Activated T-helper 2 cell treated with anti-CD3 and anti-CD28 coated beads, Interferon-gamma antibody, Interleukin-2, Interleukin-4, amounts not matched to agents 10 μg/mL and 5 μg/mL and 100 μg/mL, durations not matched to agents 14 hours and 24 hours and 36 hours (primary cell): ENCODE measurements at places on chromosomes 6 and 20.

- no peak for DNase-seq
These were observed 13.6 kb upstream of the SH3BGRL2 start for GRCh38 chr6:79617518-79617941.

DNA sequence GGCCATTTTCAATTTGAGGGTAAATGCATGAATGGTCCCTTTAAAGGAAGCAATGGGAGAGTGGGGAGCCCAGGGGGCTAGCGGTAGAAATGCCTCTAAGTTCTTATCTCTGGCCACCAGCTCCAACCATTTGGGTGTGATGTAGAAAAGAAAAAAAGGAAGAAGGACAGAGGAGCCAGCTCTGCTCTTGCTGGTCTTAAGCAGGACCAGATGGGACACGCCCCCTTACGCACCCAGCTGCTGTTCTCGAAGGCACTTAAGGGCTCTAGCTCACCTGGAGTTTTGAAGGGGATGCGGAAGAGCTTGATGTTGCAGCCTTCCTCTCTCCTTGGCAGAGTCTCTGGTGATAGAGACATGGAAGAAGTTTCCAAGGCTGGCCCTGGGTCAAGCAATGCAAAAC lies 59.5 kb upstream of the RNF144B start:
- no peak for DNase-seq

DNA sequence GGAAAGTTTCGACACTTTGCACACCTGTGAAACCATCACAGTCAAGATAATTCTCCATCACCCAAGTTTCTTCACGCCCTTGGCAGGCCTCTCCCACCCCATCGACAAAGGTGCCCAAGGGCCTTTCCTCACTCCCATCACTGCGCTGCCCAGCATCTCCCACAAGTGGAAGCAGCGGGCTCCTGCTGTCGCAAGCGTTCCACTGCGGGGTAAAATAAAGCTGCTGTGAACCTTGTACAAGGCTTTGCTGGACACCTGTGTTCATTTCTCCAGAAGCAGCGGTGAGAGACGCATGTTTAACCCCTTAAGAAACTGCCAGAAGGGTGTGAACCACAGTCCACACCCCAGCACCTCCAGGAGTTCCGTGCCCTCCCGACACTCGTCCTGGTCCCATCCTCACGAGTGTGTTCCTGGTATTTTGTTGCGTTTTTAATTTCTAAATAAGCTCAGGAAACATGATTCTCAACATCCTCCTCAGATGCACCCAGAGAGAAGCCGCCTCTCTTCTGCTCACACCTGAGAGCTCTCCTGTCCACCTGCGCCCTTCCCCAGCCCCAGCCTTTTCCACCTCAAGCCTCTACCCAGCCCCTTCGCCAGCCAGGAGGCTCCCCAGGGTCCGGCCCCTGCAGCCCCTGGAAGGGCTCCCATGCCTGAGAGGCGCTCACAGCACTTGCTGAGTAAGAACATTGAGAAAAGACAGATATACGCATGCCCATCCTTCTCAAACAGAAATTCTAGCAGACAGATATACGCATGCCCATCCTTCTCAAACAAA lies 97.5 kb downstream of the TAF4 start:
- DNase-seq = no peak

DNA sequence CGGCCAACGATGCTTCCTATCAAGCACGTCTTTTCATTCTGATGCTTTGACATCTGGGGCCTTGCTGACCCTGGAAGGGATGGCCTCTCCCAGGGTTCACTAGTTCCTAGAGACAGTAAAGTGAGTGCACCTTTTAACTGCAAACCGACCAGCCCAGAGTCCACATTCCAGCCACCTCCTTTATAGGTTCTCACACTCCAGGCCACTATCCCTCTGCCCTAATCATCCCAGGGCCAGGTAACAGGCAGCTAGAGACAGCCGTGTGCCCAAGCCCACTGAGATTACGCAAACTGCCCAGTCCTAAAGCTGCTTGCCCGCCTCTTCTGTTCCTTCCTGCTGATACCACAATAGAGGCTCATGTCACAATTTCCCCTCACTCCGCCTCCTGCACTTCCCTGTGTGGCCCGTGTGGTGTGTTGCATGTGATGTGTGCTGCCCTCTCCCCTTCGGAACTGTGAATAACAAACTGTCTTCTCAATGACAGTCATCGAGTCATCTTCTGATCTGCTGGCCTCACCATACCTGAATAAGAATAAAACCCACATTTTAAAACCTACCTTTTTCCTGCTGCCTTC lies 123.7 kb upstream of the EXOC2 start:
- no peak for DNase-seq

GRCh38 chr6:13351271-13351670 lies 22.9 kb upstream of the TBC1D7 start:
- DNase-seq = no peak

GRCh38 chr6:35754452-35755277 lies 17.8 kb downstream of the ARMC12 start:
- no peak for DNase-seq

DNA sequence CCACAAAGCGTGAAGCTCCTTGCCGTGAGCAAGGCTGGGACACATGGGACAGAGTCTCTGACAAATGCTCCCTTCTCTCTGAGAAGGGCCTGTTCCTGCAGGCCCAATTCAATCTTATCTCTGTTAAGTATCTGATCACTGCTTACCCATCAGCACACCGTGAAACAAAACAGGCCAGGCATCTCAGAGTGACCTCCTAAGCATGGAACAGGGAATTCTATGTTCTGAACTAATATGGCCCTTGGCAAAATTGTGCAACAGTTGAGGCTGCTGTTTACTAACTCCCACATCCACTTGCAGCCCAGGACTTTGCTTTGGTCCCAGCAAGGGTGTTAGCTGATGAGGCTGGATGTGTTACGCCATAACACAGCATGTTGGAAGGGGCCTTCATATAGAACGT lies 79.2 kb downstream of the GCLC start:
- DNase-seq = no peak

DNA sequence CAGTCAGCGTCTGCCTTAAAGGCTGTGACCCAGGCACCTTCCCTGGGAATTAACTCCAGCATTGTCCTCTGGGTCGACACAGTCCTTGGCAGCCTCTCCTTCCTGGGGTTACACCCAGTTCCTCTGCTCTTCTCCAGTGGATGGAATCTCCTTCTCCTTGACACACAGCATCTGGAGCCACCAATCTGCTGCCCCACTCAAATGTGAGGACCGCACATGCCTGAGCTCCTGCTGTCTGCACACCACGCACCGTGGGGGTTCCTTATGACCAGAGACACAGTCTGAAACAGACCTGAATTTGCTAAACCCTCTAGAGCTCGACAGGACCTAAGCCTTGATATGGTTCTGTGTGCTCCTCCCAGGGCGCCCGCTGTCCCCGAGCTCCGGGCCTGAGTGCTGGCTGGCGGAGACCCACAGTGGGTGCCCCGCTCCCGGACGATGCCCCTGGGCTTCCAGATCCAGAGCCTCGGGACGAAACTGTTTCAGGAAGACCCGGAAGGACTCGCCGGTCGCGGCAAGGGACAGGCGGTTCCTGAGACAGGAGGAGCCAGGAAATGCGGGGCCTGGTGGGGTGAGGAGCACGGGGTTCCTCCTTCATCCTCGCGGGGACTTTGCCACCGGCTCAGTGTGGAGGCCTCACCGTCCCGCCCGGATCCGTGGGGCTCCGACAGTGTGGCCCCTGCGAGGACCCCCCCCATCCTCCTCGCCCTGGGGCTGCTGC lies 2.5 kb upstream of the RAET1G start:
- DNase-seq = no peak

DNA sequence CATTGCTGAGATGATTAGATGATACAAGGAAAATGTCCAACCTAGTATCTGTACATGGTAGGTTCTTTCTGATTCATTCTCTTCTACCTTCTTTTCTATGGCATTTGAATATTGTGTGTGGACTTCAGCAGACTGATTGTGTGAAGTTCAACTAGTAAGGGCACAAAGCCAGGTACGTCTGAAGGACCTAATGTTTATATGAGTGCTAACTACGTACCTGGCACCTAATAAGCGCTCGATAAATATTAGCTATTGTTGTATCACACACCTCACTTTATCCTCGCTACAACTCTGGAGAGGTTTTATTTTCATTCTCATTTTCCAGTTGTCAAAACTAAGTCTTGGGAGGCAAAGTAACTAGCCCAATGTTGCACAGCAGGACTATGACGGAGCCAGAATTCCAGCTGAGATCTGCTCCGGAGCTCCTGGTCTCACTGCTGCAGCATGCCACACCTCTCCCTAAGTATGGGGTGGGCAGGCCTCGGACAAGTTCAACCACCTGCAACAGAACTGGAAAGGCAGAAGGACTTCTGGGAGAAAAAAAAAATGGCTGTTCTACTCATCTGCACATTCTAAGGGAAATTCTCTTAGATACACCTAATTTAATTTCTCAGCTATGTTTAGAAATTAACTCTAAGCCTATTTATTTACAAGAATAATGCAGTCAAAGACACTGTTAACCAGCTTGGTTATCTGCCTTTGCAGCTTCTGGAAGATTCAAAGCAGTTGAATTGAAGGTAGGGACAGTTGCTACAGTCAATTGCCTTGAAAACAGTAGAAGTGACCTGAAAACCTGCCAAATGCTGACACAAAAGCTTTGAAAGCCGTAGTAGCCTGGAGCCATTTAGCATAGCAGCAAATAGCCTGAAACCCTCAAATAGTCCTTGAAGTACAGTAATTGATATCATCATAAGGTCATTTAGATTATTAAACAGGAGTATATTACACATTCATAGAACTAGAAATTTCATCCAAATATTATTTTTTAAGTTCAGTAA lies 165.0 kb downstream of the PDE7B start:
- no peak for DNase-seq

DNA sequence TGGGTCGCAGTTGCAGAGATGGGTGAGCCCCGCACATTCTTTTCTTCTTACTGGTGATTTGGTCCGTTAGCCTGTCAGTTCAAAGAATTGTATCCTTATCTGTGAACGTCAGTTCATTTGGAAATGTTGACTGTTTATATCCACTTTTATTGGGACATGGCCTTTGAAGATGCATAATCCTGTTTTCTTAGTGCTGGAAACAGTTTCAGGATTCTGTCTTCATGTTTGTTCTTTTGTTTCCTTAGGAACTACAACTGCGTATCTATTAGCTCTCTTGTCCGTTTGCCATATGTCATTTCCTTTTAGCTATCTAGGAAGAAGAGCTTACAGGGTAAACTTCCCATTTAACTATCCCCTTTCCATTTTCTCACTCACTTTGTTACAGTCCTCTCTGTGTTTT lies 35.0 kb upstream of the TULP1 start:
- DNase-seq = no peak

GRCh38 chr6:84777888-84778287 lies 13.5 kb upstream of the TBX18 start:
- no peak for DNase-seq

GRCh38 chr20:53003420-53004154 lies 31.4 kb downstream of the TSHZ2 start:
- no peak for DNase-seq

GRCh38 chr20:2626853-2627541 lies 25.4 kb upstream of the NOP56 start:
- no peak for DNase-seq

DNA sequence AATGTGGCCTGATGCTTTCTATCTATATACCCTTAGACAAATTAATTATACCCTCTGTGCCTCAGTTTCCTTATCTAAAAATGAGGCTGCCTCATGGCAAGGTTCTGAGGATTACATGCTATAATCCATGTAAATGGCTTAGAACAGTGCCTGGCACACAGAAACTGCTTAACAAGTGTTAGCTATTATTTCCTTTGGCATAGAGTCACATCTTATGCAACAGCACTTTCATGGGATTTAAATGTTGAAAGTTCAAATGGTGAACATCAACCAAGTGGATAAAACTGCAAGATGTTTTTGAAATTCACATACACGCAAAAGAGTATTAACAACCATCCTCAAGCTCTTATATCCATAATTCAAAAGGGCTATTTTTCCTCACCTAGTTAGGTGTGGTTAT lies 202.8 kb upstream of the JAG1 start:
- DNase-seq = no peak

- no peak for DNase-seq
These were observed 291.4 kb upstream of the RNF217 start for GRCh38 chr6:124670801-124671200.

DNA sequence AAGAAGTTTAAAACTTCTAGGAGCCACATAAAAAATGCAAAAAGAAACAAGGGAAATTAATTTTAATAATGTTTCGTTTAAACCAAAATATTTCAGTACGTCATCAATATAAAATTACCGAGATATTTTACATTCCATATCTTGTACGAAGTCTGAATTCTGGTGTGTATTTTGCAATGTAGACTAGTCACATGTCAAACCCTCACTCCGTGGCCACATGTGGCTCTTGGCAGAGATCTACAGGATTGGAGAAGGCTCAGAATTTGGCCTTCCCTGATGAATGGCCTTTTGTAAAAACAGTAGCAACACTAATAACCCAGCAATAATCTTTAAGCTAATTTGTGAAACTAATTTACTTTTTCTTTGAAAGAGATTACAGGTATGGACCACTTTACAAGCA lies 217.1 kb downstream of the PRL start:
- DNase-seq = no peak

DNA sequence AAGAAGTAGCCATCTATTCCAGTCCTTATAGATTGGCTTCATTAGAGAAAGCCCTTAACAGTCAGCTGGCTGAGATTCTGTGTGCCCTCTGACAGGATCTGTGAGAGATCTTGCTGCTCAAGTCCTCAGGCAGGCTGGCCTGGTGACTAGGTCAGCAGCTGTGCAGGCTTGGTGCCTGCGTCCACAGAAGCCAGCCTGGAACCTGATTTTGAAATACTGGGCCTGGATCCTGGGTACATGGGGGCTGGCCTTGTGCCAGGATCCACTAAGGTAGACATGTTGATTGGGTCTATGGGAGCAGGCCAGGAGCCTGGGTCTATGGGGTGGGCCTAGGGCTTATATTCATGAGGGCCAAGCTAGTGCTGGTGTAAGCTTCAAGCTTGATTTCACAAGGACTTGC lies 381.8 kb upstream of the MARCKS start:
- no peak for DNase-seq

- DNase-seq = no peak
These were observed 182.7 kb upstream of the DTNBP1 start for GRCh38 chr6:15845492-15845891.
